ENCODE measurements at places on chromosomes 7 and 10. TPM values are rescaled to one million over a fixed set of nuclear protein-coding genes. Genes with fewer than 3 reads are reported as not detected.
A peak's percentile ranks its signal among the peaks of the same experiment; 100 is the strongest.

DNA sequence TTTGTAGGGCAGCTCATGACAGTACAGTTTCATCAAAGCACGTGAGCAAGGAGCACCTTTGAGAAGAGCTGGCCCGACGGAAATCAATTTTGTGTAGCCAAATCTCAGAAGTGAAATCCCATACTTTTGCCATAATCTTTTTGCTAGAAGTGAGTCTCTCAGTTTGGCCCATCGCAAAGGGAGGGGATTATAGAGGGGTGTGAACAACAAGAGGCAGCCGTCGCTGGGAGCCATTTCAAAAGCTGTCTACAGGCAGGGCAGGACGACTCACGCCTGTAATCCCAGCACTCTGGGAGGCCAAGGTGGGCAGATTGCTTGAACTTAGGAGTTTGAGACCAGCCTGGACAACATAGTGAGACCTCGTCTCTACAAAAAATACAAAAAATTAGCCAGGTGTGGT, 599.8 kb downstream of the GALNT17 start:
- no peaks in the 10 kb centered on the region for H3K4me1 ChIP-seq
- H3K27me3 ChIP-seq = peaks cover 18% of the 10 kb centered on the region
- H3K27ac ChIP-seq = no peak overlapping the region
- no peak for DNase-seq
- no peaks in the 10 kb centered on the region for H3K36me3 ChIP-seq

- no peak overlapping the region for H3K4me3 ChIP-seq
- no peaks in the 10 kb centered on the region for H3K36me3 ChIP-seq
- no peaks in the 10 kb centered on the region for H3K4me1 ChIP-seq
- H3K27ac ChIP-seq = no peak overlapping the region
These were observed 37.9 kb upstream of the AKR1C2 start for GRCh38 chr10:5041471-5042023.

Gene GDF2
- not detected for total RNA-seq

GRCh38 chr10:91313796-91314485, 93.5 kb downstream of the PCGF5 start:
- H3K36me3 ChIP-seq = no peaks in the 10 kb centered on the region
- H3K27ac ChIP-seq = no peak overlapping the region
- no peak overlapping the region for H3K4me3 ChIP-seq
- no peak for DNase-seq

- H3K36me3 ChIP-seq = no peaks in the 10 kb centered on the region
- H3K27me3 ChIP-seq = peaks cover 22% of the 10 kb centered on the region
- no peak for DNase-seq
These were observed 116.2 kb downstream of the LRMDA start for GRCh38 chr10:75547391-75548298.

Gene EGFR
- not detected for total RNA-seq

Gene MRC1
- not detected for total RNA-seq

Gene TMEM196
- not detected for total RNA-seq

- H3K27ac ChIP-seq = no peak overlapping the region
- no peak for DNase-seq
- H3K4me1 ChIP-seq = no peaks in the 10 kb centered on the region
- peaks cover 17% of the 10 kb centered on the region for H3K36me3 ChIP-seq
- H3K27me3 ChIP-seq = no peaks in the 10 kb centered on the region
These were observed 44.3 kb upstream of the PRKAR1B start for GRCh38 chr7:771234-772004.

Gene PDE6C
- total RNA-seq = not detected

Gene CNPY1
- total RNA-seq = not detected

GRCh38 chr7:101941481-101942383, 124.3 kb downstream of the CUX1 start:
- H3K27me3 ChIP-seq = no peaks in the 10 kb centered on the region
- no peak overlapping the region for H3K4me3 ChIP-seq
- H3K27ac ChIP-seq = no peak overlapping the region
- H3K36me3 ChIP-seq = no peaks in the 10 kb centered on the region
- H3K4me1 ChIP-seq = peaks cover 17% of the 10 kb centered on the region

Gene ADCK2
- total RNA-seq = 23.9 TPM

Gene OPN4
- total RNA-seq = not detected

GRCh38 chr7:140045697-140046096, 17.1 kb downstream of the PARP12 start:
- H3K4me1 ChIP-seq = peaks cover 3% of the 10 kb centered on the region
- H3K27me3 ChIP-seq = no peaks in the 10 kb centered on the region
- H3K4me3 ChIP-seq = no peak overlapping the region
- no peak overlapping the region for H3K27ac ChIP-seq

Gene NPY4R
- total RNA-seq = not detected

Gene ADD3
- 44.0 TPM for total RNA-seq

DNA sequence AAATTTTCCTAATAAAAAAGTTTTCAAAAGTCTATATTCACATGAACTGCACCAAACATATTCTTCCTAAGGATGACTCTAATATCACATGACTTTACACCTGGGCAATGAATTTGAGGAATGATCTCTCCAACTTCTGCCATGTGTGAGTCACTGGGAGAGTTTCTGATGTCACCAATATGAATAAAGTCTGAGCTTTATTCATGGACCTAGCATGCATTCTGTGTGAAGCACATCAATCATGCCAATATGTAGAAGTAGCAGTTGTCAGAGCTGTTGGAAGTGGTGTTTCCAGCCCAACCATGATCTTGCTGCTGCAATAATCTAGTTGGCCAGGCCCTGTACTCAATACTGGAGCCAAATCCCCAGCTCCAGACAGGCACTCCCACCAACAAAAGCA, 91.7 kb upstream of the IFRD1 start:
- no peak overlapping the region for H3K27ac ChIP-seq
- no peak for DNase-seq
- H3K36me3 ChIP-seq = no peaks in the 10 kb centered on the region
- H3K27me3 ChIP-seq = peaks cover 3% of the 10 kb centered on the region
- no peak overlapping the region for H3K4me3 ChIP-seq

DNA sequence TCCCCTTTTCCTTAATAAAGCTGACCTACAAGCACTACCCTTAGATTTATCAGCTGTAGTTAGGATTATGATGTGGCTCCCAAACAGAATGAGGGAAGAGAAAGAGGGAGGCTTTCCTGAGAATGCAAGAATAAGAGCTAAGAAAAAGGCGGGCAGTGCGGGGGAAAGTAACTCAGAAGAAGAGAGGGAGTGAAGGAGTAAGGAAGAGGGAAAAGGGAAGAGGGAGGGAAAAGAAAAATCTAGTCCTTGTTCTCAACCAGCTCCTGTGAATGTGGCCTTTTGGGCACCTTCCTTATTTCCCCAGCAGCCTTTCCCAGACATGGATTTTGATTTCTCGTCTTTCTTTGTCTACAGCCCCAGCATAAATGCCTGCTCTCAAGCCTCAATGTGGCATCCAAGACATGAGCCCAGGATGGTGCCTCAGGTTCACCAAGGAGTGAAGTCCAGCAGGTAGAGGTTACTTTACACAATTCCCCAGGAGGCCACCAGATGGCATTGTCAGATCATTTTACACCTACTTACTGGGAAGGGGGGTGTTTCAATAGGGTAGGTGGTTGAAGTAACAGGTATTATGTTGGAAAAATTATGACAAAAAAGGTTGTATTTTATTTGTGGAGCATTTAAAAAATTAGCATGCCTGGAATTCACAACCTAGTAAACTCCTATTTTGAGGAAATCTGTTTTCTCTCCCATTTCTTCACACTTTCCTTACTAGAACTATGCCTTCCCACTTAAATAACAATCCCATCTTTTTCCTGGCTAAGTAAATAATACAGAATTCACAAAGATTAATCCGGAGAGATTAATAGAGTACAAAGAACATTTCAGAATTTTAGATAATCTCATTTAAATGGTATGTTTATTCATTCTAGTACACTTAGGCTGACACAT, 106.5 kb downstream of the HTR7 start:
- H3K27me3 ChIP-seq = peaks cover 43% of the 10 kb centered on the region
- peak; percentile 18 for DNase-seq
- H3K4me1 ChIP-seq = no peaks in the 10 kb centered on the region
- no peak overlapping the region for H3K27ac ChIP-seq

GRCh38 chr10:75404815-75405597, 3.4 kb upstream of the ZNF503 start:
- H3K4me1 ChIP-seq = peaks cover 29% of the 10 kb centered on the region
- H3K27ac ChIP-seq = no peak overlapping the region

Gene TMEM213
- total RNA-seq = not detected

DNA sequence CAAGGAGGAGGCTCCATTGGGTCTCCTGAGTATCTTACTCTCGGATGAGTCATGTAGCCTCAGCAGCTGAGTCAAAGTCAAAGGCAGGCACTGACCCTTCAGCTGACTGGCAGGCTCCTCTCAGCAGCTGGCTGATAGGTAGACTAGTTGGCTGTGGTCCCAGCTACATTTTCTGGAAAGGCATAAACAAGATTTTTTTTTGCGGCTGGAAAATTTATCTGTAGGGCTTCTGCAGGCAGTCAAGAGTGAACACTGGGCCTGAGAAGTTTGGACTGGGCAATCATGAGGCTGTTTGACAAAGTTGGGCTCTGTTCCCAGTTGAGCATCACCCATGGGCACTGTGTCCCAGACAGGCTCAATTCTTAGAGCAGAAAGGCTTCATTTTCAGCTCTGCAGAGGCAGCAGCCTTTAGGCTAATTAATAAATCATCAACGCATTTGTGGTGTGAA, 796.2 kb downstream of the CCSER2 start:
- no peaks in the 10 kb centered on the region for H3K27me3 ChIP-seq
- no peaks in the 10 kb centered on the region for H3K4me1 ChIP-seq
- no peaks in the 10 kb centered on the region for H3K36me3 ChIP-seq
- no peak overlapping the region for H3K27ac ChIP-seq
- DNase-seq = no peak

DNA sequence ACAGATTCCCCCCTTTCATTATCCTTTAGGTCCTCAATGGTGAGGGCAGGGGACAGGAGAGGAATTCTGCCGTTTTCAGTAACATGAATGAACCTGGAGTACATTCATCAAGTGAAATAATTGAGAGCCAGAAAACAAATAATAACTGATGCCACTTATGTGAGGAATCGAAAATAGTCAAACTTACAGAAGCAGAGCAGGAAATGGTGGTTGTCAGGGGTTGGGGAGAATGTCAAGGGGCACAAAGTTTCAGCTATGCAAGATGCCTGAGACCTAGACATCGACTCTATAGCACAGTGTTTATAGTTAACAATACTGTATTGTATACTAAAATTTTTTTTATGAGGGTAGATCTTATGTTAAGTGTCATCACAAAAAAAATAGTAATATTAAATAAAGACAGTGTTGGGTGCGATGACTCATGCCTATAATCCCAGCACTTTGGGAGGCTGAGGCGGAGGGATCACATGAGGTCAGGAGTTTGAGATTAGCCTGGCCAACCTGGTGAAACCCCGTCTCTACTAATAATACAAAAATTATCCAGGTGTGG, 1219.8 kb downstream of the GATA3 start:
- DNase-seq = no peak
- no peaks in the 10 kb centered on the region for H3K36me3 ChIP-seq
- H3K4me1 ChIP-seq = no peaks in the 10 kb centered on the region

Gene MOGAT3
- total RNA-seq = not detected

GRCh38 chr10:69340695-69341094, 62.4 kb downstream of the HK1 start:
- no peak overlapping the region for H3K4me3 ChIP-seq
- no peaks in the 10 kb centered on the region for H3K27me3 ChIP-seq
- DNase-seq = no peak

Gene ZPBP
- not detected for total RNA-seq

GRCh38 chr7:71389976-71390375, 258.0 kb downstream of the GALNT17 start:
- DNase-seq = no peak
- no peaks in the 10 kb centered on the region for H3K36me3 ChIP-seq
- no peaks in the 10 kb centered on the region for H3K27me3 ChIP-seq
- H3K4me3 ChIP-seq = no peak overlapping the region
- no peak overlapping the region for H3K27ac ChIP-seq
- no peaks in the 10 kb centered on the region for H3K4me1 ChIP-seq

Gene TSPAN12
- total RNA-seq = not detected

GRCh38 chr7:106944035-106944665, 79.1 kb downstream of the PIK3CG start:
- no peaks in the 10 kb centered on the region for H3K27me3 ChIP-seq
- H3K4me3 ChIP-seq = no peak overlapping the region
- H3K27ac ChIP-seq = no peak overlapping the region
- no peak for DNase-seq

DNA sequence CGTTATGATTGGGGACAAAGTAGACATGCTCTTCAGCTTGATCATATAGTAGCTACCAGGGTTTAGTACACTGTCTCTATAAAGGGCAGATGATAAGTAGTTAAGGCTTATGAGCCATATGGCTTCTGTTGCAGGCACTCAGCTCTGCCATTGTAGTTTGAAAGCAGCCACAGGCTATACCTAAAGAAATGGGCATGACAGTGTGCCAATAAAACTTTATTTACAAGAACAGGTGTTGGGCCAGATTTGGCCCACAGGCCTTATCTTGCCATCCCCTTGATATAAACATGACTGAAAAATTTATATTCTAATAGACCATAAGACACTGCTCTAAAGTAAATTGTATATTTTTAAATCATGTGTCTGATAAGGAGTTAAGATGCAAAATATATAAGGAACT, 36.6 kb downstream of the GRK5 start:
- no peak overlapping the region for H3K27ac ChIP-seq
- no peaks in the 10 kb centered on the region for H3K27me3 ChIP-seq
- H3K4me1 ChIP-seq = peaks cover 11% of the 10 kb centered on the region

- DNase-seq = no peak
- no peak overlapping the region for H3K27ac ChIP-seq
These were observed 3.2 kb upstream of the OGDH start for GRCh38 chr7:44603193-44603592.

GRCh38 chr10:43044961-43045621, 31.8 kb upstream of the RET start:
- H3K27ac ChIP-seq = no peak overlapping the region
- DNase-seq = no peak
- no peaks in the 10 kb centered on the region for H3K27me3 ChIP-seq
- H3K4me3 ChIP-seq = no peak overlapping the region
- no peaks in the 10 kb centered on the region for H3K36me3 ChIP-seq

Gene MSS51
- 1.4 TPM for total RNA-seq

- H3K27ac ChIP-seq = peak overlapping the region; percentile 75
- DNase-seq = no peak
- H3K27me3 ChIP-seq = no peaks in the 10 kb centered on the region
- H3K4me3 ChIP-seq = no peak overlapping the region
- no peaks in the 10 kb centered on the region for H3K36me3 ChIP-seq
- H3K4me1 ChIP-seq = peaks cover 31% of the 10 kb centered on the region
These were observed 69.4 kb downstream of the CAMK1D start for GRCh38 chr10:12418725-12419261.

GRCh38 chr10:110724937-110725336, 80.8 kb downstream of the RBM20 start:
- H3K27me3 ChIP-seq = no peaks in the 10 kb centered on the region
- peaks cover 37% of the 10 kb centered on the region for H3K4me1 ChIP-seq
- H3K36me3 ChIP-seq = no peaks in the 10 kb centered on the region
- H3K4me3 ChIP-seq = no peak overlapping the region
- H3K27ac ChIP-seq = no peak overlapping the region
